Stimulated activated CD4-positive, alpha-beta T cell treated with anti-CD3 and anti-CD28 coated beads, TNF-alpha, amount 100 ng/mL, for 1 hour (primary cell): ENCODE measurements at places on chromosomes 6 and 20.

DNA sequence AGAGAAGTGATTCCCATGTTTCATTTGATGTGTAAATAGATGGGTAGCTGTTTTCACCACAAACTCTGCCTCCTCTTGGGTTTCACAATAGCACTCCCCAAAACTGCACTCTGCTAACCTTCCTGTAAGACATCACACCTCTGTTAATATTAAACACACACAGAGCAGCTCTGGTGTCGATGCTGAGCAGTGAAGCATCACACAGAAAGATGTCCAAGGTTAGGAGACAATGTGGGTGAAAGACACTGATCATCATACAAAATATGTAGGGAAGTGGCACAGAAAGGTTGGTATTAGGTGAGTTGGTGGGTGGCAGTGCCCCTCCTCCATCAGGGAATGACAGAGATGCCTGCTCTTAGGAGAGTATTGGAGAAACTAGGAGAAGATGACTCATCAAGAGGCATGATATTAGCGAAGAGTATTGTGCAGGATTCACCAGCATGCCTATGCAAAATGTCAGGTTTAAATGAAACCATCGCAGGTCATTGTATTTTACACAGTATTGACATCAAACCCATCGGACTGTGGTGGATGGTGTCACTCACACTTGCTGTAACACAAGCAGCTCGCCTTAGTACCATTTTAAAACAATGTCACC, 199.7 kb downstream of the TBXT start:
- DNase-seq: no peak

- no peak for DNase-seq
Observed at GRCh38 chr6:112428477-112428876, 81.3 kb downstream of the RFPL4B start.

DNA sequence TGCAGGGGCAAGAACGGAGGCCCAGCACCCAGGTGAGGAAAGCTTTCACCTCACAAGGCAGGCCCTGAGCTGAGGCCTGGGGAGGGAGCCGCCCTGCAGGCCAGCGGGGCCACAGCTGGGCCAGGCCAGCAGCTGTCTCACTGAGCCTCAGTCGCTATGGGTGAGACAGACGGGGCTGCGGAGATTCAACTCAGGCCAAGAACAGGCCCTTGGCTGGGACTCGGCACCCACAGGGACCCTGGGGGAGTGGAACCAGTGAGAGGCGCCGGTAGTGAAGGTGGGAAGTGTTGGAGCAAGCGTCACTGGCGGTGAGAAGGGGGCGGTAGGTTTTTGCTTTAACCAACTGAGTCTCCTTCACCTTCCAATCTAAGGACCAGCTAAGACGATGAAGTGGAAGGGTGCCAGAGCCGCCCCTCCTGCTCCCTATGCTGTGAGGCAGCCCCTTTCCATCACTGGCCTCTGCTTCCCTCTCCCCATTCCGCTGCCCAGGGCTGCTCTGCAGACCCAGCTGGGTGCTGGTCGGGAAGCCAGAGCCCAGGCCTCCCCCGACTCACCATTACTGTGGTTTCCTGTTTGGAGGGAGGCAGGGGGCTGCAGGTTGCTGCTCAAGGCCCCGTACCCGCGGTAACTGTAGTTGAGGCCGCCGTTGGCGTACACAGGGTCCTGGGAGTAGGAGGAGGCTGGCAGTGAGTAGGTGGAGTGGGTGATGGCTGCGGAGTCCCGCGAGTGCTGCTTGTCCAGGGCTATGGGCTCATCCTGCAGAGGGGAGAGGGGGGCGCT, 93.7 kb downstream of the ASXL1 start:
- DNase-seq: no peak

DNA sequence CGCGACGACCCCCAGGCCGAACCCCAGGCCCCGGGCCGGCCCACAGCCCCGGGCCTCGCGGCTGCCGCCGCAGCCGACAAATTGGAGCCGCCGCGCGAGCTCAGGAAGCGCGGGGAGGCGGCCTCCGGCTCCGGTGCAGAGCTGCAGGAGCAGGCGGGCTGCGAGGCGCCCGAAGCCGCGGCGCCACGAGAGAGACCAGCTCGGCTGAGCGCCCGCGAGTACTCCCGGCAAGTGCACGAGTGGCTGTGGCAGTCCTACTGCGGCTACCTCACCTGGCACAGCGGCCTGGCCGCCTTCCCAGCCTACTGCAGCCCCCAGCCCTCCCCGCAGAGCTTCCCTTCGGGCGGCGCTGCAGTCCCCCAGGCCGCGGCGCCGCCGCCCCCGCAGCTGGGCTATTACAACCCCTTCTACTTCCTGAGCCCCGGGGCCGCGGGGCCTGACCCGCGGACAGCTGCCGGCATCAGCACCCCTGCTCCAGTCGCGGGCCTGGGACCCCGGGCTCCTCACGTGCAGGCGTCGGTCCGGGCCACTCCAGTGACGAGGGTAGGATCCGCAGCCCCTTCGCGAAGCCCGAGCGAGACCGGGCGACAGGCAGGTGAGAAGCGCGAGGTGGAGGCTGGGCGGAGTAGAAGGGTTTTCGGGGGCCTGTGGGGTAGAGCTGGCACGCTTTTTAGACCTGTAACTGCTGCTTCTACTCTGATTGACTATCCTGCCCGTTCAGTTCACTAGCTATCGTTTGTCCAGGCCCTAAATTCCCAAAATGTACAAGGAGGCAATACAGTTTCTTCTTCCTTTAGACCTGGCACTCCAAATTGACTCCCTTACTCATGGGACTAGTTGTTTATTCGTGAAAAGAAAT, 654 bp downstream of the FAM8A1 start:
- no peak for DNase-seq

DNA sequence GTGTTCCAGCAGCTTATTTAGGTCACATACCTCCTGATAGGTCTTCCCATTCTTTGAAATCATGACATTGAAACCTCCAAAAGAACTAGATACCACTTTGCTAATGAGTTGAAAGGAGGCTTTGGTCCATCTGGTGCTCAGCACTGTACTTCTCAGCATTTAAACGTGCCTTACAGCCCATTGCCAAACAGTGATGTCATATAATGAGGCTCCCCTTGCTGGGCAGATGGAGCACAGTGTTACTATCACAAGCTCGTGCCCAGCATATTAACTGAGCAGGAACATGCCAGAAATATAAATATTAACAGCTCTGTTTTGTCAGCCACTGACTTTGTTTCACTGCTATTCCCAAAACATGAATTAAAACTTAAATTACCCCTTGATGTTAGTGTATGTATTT, 25.5 kb upstream of the MAPK13 start:
- DNase-seq: no peak
